ENCODE measurements at places on chromosomes 2 and 18. TPM values are rescaled to one million over a fixed set of nuclear protein-coding genes. Genes with fewer than 3 reads are reported as not detected.

DNA sequence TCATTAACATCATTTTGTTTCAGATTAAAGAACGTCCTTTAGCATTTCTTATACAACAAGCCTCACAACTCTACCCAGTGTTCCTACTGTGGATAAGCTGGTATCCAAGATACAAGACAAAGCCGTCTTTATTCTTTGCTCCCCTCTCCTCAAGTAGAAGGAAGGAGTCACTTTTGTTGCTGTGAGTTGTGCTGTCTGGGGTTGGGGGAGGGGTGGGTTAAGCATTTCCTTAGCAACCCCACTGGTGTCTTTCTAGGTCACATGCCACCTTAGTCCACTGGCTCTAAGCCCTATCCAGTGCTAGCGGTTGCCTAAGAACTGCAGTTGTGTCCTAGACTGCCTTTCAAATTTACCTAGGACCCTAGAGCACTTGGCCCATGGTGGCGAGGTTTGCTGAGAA lies 155.6 kb upstream of the PIEZO2 start:
- DNase-seq: no peak
- H3K27ac ChIP-seq: no peak overlapping the region
- H3K4me1 ChIP-seq: no peaks in the 10 kb centered on the region
- no peaks in the 10 kb centered on the region for H3K36me3 ChIP-seq
- H3K4me3 ChIP-seq: no peak overlapping the region

DNA sequence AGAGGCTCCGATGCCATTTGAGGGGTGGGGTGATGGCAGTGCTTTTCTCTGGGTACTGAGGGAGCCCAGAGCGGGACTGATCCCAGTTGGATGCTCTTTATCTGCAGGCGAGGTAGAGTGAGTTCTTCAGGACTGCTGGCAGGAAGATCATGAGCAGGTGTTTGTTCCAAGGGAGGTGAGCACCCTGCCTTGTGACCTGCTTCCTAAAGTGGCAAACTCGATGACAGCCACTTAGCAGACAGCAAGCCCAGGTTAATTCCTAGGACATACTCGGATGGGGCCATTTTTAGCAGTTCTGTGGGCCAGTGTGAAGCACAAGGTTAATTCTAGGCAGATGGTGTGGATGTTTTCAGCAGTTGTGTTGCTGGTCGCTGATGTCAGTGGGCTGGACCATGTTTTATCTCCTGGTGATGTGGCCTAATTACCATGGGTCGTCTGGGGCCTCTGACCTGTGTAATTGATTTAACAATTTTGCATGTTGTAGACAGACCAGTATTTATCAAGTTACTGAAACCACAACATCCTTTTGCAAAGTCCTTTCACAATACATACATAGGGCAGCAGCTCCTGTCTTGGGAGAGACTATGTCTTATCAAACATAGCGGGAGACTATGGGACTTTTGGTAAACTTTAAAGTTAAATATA lies 4.9 kb downstream of the FKBP1B start:
- no peak overlapping the region for H3K27ac ChIP-seq
- DNase-seq: no peak
- H3K4me3 ChIP-seq: no peak overlapping the region
- H3K4me1 ChIP-seq: no peaks in the 10 kb centered on the region

DNA sequence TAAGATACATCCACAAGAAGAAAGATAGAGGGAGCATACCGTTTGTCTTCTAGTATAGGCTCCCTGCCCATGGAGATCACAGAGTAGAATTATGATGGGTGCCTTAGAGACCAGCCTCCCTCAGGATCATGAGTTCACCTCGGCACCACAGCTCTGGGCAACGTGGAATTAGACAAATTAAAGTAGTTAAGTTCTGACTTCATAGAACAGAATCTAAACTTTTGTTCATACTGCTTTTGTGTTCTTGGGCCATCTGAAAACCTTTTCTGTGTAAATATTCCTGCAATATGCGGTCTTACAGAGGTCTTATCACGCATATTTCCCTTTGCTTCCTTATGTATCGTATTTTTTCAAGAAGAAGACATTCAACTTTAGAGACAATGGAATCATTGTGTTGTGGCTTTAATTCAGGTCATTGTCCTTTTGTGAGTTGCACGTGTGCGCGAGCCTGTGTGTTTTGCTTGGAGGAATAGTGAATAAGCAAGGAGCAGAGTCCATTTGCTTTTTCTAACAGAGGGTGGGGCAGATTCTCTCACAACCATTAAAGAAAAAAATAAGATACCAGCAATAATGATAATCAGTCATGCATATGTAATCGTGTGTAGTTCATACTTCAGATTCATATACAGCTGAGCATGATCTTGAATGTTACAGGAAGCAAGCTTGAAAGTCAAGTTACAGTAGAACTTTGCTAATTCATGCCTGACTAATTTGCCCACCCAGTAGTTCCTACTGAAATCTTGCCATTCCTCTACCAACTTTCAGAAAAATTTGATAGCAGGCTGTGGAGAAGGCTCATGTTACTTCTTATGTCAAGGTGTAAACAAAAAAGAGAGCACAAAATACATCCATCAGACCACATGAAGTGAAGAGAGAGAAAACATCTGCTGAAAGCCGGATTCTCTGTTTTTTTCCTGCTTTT lies 243.6 kb downstream of the NEDD4L start:
- no peaks in the 10 kb centered on the region for H3K36me3 ChIP-seq
- H3K27ac ChIP-seq: peak overlapping the region; percentile 75
- H3K4me1 ChIP-seq: peaks cover 76% of the 10 kb centered on the region
- no peak for DNase-seq
- H3K27me3 ChIP-seq: no peaks in the 10 kb centered on the region
- no peak overlapping the region for H3K4me3 ChIP-seq

- H3K4me1 ChIP-seq: no peaks in the 10 kb centered on the region
- H3K27me3 ChIP-seq: no peaks in the 10 kb centered on the region
- no peak overlapping the region for H3K4me3 ChIP-seq
- DNase-seq: no peak
Observed at GRCh38 chr18:10286580-10287150, 167.8 kb upstream of the APCDD1 start.

DNA sequence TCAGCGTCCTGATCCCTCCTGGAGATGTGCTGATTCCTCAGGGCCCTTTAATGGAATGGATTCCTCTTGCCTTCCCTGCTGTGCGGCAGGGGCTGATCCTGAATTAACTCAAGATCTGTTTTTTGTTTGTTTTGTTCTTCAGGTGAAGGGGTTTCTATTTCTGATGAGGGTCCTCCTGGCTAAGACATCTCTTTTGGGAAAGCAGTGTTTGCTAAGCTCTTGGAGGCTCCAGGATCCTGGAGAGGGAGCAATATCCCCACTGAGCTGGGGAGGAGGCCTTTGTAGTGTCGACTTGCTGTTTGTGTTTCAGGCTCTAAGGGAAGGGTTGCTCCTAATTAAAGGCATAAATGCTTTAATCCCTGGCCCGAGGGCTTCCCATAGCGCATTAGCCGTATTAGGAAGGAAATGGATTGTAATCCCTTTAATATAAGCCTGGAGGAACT lies 65.3 kb upstream of the FOXI3 start:
- no peaks in the 10 kb centered on the region for H3K4me1 ChIP-seq
- no peaks in the 10 kb centered on the region for H3K36me3 ChIP-seq
- H3K27me3 ChIP-seq: no peaks in the 10 kb centered on the region
- no peak overlapping the region for H3K4me3 ChIP-seq
- no peak for DNase-seq

DNA sequence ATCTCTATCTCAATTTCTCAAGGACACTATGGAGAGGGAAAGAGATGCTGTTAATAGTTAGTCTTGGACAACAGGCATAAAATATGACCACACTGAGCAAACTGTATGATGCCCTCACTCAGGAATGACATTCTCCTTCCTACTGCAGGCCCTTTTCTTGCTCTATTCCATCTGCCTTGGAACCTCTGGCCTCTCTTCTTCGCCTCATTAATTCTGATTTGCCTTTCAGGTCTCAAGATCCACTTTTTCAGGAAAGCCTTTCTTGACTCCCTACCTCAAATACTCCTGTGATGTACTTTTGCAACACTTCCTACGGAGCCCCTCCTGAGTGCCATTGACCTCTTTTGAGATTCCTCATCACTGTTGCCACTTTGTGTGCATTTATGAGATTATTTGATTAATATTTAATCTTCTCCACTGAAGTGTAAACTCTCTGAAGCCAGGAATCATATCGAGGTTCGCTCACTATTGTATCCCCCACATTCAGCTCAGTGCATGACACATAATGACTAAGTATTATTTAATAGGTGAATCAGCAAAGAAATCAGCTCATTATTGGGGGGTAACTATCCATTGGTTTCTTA lies 21.3 kb upstream of the SPP2 start:
- DNase-seq: no peak
- no peak overlapping the region for H3K4me3 ChIP-seq
- no peaks in the 10 kb centered on the region for H3K4me1 ChIP-seq
- no peak overlapping the region for H3K27ac ChIP-seq

Gene TUBA3D
- total RNA-seq: not detected

Gene MC4R
- total RNA-seq: not detected

Gene CNGA3
- not detected for total RNA-seq

Measured in gastrocnemius medialis (tissue), 4 donors.